Fibroblast of the aortic adventitia (primary cell): ENCODE measurements at places on chromosomes 12 and 14. TPM values are rescaled to one million over a fixed set of nuclear protein-coding genes. Genes with fewer than 3 reads are reported as not detected.

The SYCP3 gene
- total RNA-seq: 0.18 and 0.82 TPM in 2 replicates

DNA sequence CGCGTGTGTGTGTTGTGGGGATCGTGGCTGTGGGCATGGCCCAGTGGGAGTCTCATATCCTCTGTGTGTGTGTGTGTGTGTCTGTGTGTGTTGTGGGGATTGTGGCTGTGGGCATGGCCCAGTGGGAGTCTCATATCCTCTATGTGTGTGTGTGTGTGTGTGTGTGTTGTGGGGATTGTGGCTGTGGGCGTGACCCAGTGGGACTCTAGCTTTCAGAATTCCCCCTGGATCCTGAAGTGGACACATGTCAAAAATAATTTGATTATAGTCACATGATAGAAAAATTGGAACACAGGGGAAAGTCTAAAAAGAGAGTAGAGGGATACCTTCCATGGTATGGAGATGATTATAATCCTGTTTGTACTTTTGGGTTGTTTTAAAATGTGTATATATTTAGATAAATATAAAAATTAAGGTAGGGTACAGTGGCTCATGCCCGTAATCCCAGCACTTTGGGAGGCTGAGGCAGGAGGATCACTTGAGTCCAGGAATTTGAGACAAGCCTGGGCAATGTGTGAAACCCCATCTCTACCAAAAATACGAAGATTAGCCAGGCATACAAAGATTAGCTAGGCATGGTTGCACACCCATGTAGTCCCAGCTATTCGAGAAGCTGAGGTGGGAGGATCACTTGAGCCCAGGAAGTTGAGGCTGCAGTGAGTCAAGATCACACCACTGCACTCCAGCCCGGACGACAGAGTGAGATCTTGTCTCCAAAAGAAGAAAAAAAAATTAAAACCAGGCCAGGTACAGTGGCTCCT, 11.0 kb downstream of the PAPLN start:
- DNase-seq: no peak

The BLTP3B gene
- 54.7 and 72.9 TPM in 2 replicates for total RNA-seq

The OVCH1 gene
- total RNA-seq: 0.08 and 0.27 TPM in 2 replicates

DNA sequence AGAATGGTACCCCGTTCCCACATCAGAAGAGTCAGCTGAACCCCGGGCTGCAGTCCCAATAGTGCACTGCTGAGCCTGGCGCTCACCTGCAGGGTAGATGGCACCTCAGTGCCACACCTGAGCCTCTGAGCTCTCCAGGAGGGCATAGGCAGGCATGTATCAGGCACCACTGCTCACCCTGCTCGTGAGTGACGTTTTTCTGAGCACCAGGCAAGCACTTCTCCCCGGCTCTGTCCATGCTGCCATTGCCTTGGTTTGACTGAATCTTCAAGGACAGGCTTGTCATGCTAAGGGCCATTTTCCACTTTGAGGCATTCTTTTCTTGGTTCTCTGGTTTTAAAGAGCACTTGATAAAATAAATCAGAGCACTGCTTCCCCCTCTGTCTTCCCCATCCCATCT, 161.6 kb upstream of the PRMT8 start:
- no peak for DNase-seq

GRCh38 chr12:75121036-75121705, 88.5 kb downstream of the KCNC2 start:
- no peak for DNase-seq
